ENCODE measurements at places on chromosomes 3 and 15.

GRCh38 chr3:51620543-51620942 lies 50.5 kb upstream of the TEX264 start:
- no peak for DNase-seq

DNA sequence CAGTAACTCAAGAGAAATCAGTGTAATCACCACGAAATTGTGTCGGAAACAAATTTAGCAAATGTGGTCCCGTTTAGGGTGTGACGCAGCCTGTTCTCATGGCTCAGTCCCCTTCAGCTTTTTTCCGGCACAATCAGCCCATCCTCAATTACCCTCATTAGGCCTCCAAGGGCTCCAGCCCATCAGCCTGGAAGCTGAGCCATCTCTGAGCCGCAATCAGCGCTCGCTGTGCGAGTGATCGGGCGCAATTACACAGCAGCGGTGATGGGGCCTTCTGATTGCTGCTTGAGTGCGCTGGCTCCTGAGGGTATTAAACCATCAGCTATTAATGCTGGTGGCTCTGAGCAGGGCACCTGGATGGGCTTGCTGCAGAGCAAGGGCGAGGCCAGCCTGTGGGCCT lies 55.6 kb downstream of the PLXNA1 start:
- DNase-seq: no peak

- no peak for DNase-seq
These were observed 9.9 kb downstream of the CHDH start for GRCh38 chr3:53836084-53836872.

DNA sequence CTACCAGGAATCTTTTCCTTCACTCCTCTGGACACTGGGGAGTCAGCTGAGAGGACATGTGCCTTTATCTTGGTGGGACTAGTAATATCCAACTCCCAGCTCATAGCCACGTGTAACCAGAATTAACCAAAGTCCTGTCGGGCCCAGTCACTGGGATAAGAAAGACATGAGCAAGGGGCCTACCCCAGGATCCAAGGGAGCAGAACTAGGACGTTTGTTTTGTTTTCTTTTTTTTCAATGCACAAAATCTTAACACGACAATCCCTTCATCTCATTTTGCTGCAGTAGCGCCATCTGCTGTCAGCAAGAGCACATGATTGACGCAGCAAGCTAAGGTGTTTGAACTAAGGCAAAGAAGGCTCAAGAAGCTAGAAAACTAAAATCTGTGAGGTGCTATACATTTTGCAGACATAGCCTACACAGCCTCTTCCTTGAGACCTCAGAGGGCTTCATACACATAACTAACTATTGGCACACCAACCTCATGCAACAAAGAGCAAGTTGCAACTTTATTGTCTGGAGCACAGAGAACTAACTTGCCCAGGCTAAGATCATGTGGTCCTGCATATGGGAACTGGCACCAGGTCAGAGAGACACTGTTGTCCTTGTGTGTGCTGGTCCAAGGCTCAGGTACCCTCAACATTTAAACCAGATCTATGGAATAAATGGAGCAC lies 43.6 kb downstream of the RLBP1 start:
- DNase-seq: no peak

DNA sequence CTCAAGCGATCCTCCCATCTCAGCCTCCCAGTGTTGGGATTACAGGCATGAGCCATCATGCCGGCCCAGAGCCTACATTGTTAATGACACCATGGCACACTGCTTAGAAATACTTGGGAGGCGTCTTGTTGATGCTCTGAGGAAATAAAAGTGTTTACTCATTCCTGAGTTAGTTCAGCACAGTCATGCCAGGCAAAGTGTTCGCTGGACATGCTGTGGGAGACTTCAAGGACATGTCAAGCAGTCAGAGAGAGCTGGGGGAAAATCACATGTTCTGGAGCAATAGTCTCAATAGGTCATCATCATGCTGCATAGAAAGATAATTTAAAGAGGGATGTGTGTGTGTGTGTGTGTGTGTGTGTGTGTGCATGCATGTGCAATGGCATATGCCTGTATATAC lies 37.5 kb downstream of the TTC23 start:
- DNase-seq: no peak

- no peak for DNase-seq
These were observed 154.5 kb downstream of the ZNF621 start for GRCh38 chr3:40679290-40679689.

Measured in NCI-H187 treated with DMSO at 0.1 percent for 48 hours (cell line).